ENCODE measurements at places on chromosomes 6 and 20.

DNA sequence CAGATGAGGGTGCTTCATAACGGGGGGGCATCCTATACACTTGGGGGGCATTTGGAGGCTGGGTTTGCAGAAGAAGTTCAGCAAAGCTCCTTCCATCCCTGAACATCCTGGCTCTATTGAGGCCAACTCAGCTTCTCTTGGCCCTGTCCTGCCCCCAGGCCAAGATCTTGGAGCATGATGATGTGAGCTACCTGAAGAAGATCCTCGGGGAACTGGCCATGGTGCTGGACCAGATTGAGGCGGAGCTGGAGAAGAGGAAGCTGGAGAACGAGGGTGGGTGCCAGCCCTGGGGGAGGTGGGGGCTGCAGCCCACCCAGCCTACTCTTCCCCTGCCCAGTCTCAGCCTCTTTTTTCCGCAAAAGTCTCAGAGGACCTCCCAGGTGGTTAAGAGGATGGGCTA, 17.2 kb downstream of the GDAP1L1 start:
- DNase-seq, result no peak

DNA sequence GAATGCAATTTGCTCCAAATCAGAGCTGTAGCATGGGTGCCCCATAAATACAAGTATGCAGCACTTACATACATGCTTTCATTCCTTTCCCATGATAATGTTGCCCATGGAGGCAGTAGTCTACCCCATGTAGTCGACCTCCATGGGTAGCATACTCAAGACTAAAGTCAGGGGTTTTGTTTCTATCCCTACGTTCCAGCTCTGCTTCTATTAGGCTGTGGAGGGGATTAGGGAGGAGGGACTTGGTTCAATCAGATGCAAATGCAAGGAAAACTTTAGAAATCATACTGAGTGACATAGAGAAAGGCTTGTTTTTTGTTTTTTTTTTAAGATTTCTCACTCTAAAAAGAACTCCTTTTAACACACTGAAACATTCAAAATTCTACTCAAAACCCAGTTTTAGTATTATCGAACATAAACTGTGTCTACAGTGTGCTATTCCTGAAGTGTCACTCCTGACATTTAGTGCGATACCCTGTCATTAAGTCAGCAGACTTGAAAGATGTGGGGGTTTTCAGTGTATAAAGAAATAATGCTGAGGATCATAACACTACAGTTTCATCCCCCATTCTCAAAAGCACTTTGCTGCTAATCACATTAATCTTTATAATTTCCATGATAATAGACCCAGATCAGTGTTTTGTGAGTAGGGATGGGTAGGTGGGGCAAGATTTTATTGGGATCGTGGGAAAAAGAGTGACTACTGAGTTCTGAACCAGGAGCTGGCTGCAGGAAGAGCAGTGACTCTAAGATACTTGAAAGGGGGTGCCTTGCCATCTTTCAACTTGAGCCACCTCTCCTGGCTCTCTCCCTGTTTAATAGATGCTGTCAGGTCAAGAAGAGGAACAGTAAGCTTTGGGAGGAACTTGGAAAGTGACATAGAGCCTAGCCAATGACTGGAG, 40.4 kb upstream of the SCML4 start:
- no peak for DNase-seq

DNA sequence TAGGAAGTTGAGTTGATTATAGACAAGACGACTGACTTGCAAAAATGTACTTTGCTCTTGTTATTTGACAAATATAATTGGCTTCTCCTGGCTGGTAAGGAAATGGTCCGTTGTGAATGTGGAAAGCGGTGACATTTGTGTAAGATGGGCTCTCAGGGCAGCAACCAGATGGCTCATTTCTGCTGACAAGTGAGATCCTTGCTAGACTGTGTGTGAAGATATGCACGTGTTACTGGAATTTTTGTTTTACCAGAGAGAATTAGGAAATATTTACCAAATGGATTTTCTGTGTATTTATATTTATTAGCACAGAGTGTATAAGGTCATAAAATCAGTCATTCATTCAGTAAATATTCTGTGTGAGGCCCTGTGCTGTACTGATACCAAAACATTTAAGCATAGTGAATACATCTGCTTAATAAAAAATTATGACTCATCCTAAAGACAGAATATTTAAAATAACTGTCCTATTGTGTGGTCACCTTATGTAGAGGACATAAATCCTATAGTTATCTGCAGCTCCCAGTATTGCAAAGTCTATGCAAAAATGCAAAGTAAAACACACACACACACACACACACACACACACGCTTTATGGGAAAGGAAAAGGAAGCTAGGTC, 109.9 kb upstream of the ASF1A start:
- DNase-seq, result no peak

DNA sequence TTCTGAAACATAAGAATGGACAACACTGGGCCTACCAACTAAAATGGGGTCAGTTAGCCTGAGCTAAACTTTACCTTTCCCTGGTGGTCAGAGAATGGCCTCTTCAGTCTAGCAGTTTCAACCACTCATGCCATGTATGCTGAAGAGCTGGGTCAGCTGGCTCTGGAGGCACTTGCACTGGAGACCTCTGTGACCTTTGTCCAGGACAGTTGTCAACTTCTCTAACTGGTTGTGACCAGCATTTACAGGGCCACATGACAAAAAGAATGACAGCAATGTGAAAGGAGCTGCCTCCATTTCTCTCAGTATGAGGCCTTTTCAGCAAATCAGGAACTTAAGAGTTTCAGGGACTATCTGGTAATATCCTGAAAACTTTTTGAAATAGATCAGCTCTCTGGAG, 59.9 kb upstream of the TMEM30A start:
- no peak for DNase-seq

DNA sequence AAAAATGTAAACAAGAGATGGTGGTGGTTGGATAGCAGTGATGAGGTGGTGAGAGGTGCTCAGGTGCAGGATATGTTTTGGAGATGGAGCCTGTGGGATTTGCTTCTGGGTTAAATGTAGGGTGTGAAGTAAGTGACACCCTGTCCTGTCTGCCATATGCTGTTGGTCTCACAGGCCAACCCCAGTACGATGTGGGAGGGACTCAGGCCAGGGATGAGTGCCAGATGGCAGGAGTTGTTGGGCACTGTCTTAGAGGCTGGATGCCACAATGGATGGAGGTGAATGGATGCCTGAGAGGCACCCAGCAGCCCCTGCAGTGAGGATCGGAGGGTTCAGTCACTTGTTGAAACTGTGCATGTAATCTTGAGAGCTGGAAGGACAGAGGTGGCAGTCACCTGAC, 259.3 kb downstream of the NRN1 start:
- DNase-seq, result no peak

DNA sequence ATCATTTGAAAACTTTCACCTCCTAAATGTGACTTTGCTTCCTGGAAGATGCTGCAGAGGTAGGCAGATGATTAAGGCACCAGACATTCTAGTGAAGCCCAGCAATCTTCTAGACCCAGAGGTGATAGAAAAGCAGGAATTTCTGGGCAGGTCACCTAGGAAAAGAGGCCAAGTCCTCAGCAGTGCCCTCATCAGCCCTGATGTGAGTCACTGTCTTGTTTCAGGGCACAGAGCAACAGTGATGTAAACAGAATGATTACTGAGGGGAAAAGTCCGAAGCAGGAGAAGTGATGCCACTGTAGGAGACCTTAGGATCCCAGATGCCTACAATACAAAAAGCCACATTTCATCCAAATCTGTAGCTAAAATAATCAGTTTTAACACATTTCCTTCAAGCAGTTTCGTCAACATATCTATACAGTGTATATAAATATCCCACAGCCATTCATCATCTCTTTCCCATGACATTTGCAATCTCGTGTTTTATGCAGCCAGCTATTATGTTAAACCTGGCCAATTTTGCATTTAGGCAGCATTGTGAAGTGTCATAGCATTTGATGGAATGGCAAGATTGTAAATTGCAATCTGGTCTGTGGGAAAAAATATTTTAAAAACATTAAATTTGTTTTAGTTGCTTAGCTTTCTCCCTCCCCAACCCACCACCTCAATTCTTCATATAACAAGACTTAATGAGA, 401.2 kb upstream of the RNF217 start:
- DNase-seq, result no peak

DNA sequence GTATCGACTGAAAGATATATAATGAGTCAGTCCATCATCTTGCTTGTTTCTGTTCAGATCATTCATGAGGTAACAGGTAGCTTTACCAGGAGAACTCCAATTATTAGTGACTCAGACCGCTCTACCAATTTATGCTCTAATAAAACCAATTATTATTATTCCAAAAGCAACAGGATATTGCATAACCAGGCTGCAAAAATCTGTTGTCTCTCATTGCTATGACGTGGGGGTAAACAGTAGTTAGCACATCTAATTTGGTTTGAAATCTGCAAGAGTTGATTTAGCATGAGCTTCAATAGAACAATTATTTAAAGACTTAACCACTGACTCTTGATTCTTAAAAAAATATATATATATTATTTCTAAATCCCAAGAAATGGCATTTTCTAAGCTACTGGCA, 90.9 kb upstream of the MAP7 start:
- no peak for DNase-seq

GRCh38 chr20:52103913-52104545, 87.5 kb downstream of the ZFP64 start:
- DNase-seq, result no peak

DNA sequence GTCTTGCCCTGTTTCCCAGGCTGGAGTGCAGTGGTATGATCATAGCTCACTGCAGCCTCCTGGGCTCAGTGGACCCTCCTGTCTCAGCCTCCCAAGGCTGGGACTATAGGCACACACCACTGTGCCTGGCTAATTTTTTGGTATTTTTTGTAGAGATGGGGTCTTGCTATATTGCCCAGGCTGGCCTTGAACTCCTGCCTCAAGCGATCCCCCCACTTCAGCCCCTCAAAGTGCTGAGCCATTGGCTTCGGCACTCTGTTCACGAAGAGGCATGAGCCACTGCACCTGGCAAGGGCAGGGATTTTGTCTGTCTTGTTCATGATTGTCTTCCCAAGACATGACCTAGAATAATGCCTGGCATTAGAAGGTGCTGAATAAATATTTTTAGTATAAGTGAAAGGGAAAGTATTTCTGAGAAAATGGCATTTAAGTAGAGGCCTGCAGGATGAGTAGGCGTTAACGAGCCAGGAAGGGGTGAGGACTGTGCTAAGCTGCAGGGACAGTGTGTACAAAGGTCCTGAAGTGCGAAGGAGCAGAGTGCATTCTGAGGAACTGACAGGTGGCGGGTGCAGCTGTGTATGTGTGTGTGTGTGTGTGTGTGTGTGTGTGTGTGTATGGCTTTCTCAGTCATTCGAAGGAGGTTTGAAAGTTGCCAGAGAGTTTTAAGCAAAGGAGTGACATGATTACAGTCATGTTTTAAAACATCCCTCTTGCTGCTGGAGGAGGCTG, 43.0 kb downstream of the VEGFA start:
- DNase-seq, result no peak

GRCh38 chr6:56043761-56044160, 168.4 kb upstream of the BMP5 start:
- no peak for DNase-seq

DNA sequence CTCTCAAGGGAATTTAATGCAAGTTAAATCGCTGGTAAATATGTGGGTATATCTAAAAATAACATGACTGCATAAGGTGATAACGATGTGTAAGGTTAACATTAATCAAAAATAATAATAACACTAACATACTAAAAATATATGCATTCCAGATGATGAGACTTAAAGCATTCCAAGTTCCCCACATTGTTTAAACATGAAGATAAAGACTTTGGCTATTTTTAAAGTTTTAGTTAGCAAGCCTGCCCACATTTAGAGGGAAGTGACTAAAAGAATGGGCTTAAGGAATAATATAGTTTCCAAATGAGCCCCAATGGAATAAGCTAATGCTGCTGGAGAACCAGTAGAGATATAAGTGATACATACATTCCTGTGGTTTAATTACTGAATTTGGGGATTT, 941.3 kb downstream of the TBC1D32 start:
- no peak for DNase-seq

Data from amniotic stem cell (primary cell).